ENCODE measurements at places on chromosomes 3 and 15.

GRCh38 chr3:15268033-15268631, 62.1 kb downstream of the CAPN7 start:
- DNase-seq: peak; percentile 87

DNA sequence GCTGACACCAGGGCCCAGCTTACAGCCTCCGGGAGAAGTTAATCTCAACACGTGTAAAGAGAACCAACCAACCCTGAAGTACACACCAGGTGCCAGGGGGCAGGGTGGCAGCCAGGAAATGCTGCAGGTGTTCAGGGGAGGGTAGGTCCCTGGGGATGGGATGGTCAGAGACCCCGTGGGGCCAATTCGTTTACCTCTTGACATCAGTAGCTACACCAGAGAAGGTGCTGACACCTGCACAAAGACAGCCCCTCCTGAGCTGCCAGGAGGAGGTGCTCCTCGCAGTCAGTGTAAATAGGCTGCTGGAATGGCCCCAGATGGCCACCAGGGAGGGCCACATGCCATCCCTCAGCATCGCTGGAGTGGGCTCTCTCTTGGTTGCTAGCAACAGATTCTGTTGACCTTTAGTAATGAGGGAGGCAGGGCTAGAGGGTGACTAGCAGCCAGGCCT, 52.8 kb downstream of the CORO2B start:
- DNase-seq: no peak

DNA sequence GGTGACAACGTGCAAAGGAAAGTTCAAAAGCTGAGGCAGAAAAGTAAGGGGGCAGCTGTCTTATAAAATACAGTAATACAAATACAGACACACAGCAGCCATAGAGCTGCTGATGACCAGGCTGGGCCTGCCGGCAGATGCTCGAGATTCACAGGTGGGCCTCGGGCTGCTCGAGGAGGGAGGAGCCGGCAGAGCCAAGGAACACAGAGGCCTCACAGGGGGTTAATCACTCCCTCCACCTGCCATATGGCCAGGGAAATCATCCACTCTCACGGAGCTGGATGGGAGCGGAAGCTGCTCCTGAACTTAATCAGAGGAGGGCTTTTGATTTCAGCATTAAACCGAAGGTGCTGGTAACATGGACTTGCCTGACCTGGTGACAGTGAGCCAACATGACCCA, 29.6 kb upstream of the MGLL start:
- DNase-seq: no peak

GRCh38 chr3:52848617-52849016, 13.8 kb upstream of the MUSTN1 start:
- no peak for DNase-seq

GRCh38 chr15:99719096-99719541, 14.1 kb downstream of the LYSMD4 start:
- no peak for DNase-seq

GRCh38 chr3:195269375-195270078, 1.4 kb downstream of the XXYLT1 start:
- DNase-seq: no peak

- DNase-seq: no peak
Observed at GRCh38 chr3:175646865-175647264, 787.7 kb downstream of the NAALADL2 start.

GRCh38 chr3:174822320-174822719, 36.8 kb upstream of the NAALADL2 start:
- no peak for DNase-seq

GRCh38 chr3:159416856-159417255, 571.8 kb upstream of the IL12A start:
- no peak for DNase-seq

- no peak for DNase-seq
Observed at GRCh38 chr3:134083626-134084241, 54.0 kb upstream of the SLCO2A1 start.

- no peak for DNase-seq
Observed at GRCh38 chr15:94359716-94360115, 128.4 kb downstream of the MCTP2 start.

GRCh38 chr15:100230784-100231183, 111.0 kb downstream of the ADAMTS17 start:
- no peak for DNase-seq

GRCh38 chr15:38975282-38975990, 410.8 kb upstream of the RASGRP1 start:
- no peak for DNase-seq

DNA sequence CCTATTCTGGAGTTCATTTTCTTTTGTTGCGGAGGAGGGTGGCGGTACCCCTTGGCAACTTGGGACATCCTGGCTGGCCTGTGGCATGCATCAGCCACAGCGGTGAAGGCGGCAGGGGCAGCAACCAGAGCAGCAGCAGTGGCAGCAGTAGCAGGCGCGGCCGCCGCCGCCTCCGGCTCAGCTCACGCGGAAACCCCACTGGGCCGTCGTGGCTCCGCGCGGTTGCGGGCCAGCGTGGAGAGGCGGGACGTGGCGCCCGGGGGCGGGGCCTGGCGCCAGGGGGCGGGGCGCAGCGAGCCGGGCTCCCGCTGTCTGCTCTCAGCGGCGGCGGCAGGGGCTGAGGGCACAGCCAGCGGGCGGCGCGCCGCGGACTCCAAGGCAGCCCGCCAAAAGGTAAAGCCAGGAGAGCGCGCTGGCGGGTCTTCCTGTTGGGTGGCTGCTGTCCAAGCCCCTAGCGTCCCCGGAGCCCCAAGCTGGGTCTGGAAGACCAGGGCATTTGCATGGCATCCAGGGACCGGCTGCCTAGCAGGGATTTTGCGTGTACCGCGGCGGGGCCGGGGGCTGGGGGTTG, 334.4 kb upstream of the THRB start:
- peak; percentile 79 for DNase-seq

GRCh38 chr3:153042088-153042487, 119.9 kb upstream of the RAP2B start:
- no peak for DNase-seq

GRCh38 chr3:129758785-129759320, 134.7 kb downstream of the TMCC1 start:
- DNase-seq: no peak

GRCh38 chr15:76204916-76205460, 106.3 kb downstream of the ETFA start:
- DNase-seq: no peak

DNA sequence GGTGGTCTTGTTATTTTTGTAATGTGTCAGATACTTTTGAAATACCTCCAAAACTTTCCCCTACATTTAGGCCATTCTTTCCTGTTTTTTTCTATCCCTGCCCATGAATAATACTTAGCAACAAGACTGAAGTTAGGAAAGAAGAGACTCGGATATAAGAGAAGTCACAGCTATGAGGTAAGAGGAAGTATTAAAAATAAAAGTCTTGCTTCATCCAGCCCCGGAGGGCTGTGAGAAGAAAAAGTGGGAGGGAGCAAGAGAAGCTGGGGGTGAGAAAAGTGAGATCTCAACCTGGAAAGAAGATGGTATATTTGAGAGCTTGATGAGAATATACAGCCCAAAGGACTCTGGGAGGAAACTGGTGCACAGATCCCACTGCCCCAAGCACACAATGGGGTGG, 213.5 kb upstream of the CDIN1 start:
- DNase-seq: no peak

DNA sequence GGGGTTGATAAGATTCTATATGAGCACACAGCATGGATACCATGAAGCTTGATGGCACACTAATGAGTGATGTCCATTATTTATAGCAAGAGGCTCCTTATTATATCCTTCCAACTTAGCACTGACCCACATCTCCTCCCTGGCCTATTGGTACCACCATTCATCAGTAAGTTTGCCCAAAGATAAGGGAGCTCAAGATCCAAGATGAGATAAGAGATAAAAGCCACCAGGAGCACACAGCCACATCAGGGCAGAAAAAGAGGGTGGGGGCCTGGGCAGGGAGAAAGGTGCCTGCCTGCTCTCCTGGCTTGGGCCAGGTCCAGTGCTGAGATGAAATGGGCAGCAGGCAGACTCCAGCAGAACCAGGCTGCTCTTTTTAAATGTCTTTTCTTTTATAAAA, 4.4 kb upstream of the PPP1R14D start:
- no peak for DNase-seq

DNA sequence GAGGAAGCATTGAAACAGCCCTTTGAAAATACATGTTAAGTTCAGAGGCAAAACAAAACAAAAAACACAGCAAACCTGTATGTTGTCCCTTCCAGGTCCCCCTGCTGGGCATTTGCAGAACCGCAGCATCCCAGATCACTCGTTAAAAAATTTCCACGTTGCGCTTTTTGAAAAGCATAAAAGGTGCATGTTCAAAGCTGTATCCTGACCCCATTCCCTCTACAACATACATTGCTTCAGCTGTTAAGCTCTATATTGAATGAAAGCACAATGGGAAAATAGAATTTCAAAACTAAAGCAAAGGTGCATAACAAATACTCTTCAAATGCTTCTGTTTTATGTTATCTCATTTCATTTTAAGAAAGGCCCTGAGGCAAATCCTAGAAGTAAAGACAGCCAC, 328.3 kb downstream of the THSD4 start:
- DNase-seq: peak; percentile 76

GRCh38 chr3:123582315-123582714, 2.5 kb downstream of the HACD2 start:
- no peak for DNase-seq

GRCh38 chr15:71239592-71240364, 124.5 kb downstream of the THSD4 start:
- no peak for DNase-seq
